Astrocyte of the cerebellum (primary cell): ENCODE measurements at places on chromosomes 7 and 10.

DNA sequence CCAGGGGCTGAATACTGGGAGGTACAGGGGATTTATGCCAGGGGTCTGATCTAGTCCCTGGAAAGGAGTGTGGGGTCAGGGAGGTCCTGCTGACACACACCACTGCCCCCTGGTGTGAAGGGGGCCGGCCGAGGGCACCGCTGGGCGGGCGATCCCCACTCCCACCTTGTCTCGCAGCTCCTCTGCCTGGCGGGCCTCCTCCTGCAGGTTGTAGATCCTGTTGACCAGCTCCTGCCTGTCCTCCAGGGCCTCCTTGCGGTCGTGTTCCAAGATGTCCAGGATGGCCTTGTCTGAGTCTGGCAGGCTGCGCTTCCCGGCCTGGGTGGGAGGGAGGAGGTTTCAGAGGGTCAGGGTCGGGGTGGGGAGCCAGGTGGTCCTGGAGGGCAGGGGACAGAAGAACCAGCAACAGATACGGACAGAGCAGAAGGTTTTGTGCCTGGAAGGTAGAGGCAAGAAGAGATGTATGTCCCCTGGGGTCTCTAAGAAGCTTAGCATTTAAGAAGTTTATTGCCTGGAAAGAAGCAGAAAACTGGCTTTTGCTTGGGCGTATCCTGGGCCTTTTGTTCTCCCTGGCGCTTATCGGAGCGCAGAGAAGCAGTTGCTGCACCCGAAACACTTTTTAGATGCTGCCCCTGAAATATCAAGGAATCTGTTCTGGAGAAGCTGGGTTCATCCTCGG lies 94.5 kb upstream of the GNA12 start:
- no peak for DNase-seq

- DNase-seq, result no peak
Observed at GRCh38 chr7:28744951-28745350, 213.2 kb downstream of the TRIL start.

- DNase-seq, result no peak
Observed at GRCh38 chr10:113267619-113268562, 285.0 kb upstream of the HABP2 start.

GRCh38 chr7:81638198-81638597 lies 131.6 kb downstream of the HGF start:
- no peak for DNase-seq

- DNase-seq, result peak; percentile 92
Observed at GRCh38 chr10:75971402-75972211, 540.2 kb downstream of the LRMDA start.

DNA sequence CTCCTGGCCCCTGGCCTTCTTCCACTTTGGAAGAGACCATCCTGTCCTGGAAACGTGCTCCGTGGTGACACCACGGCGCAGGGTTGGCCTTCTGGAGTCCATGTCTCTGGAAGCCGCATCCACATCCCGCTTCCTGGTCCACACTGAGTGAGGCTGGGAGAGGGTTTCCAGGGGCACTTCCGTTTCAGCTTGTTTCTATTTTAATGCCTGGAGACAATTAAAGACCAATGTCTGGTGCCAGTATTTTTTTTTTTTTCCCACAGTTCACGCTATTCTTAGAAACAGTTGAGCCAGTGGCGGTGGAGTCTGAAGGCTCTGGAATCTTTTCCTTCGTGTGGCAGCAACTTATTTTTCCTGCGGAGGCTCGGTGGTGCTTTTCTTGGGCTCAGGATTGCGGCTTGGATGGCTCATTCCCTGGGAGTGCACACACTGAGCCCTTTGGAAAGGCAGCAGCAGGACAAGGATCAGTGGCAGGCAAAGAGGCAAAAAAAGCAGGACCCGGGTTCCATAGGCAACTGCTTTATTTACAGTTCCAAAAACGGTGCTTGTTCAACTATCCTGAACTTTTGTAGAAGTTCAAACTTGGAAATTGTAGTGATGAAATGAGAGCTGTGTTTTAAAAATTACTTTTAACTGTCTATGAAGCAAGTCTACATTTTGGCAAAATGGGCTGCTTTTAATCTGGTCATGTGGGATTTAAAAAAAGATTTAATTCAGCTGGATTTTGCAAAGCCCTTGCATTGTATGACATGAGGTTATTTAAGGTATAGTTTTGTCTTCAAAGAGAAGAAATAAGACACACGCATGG lies 202.8 kb downstream of the BAMBI start:
- DNase-seq, result no peak

DNA sequence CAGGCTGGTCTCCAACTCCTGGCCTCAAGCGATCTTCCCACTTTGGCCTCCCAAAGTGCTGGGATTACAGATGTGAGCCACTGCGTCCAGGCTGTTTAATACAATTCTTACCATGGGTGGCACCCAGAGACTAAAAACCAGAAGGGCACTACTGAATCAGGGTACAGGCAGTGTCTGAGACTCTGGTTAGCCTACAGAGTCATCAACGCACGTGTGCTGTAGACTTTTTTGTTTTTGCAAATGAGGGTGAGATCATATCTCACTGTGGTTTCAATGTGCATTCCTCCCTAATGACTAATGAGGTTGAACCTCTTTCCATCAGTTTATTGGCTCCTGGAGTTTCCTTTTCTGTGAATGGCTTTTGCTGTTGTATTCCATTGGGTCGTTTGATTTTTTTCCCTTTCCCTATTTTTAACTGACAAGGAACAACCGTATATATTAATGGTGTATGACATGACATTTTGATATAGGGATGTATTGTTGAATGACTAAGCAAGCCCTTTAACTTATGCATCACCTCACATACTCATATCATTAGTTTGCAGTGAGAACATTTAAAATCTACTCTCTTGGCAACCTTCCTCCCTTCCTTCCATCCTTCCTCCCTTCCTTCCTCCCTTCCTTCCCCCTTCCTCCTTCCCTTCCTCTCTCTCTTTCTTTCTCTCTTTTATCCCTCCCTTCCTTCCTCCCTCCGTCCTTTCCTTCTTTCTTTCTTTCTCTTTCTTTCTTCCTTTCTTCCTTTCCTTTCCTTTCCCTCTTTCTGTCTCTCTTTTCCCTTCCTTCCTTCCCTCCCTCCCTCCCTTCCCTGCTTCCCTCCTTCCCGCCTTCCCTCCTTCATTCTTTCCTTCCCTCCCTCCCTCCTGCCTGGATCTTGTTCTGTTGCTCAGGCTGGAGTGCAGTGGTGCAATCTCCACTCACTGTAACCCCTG lies 9.3 kb upstream of the TMEM270 start:
- DNase-seq, result peak; percentile 94

- DNase-seq, result no peak
Observed at GRCh38 chr7:149823631-149824199, 14.5 kb upstream of the ZNF862 start.

DNA sequence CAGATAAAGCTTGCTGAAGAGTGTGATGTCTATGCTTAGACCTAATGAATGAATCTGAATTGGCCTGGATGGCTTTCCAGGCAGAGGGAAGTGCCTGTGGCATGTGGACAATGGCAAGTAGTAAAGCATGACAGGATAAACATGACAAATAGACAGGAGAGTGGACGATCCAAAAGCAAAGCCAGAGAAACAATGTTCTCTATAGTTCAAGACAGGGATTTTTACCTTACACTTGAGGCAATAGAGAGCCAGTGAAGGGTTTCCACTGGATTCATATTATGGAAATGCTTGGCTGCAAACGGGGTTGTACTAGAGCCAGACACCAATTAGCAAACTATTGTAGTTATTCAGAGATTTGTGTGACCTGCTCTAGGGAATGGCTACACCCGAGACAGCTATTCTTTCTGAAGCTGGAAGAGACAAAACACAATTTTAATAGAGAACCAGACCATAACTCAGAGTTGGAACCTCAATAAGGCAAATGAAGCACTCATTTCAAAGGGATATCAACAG lies 2.3 kb downstream of the AGMO start:
- DNase-seq, result no peak

- DNase-seq, result no peak
Observed at GRCh38 chr7:36082216-36082615, 70.8 kb upstream of the EEPD1 start.

DNA sequence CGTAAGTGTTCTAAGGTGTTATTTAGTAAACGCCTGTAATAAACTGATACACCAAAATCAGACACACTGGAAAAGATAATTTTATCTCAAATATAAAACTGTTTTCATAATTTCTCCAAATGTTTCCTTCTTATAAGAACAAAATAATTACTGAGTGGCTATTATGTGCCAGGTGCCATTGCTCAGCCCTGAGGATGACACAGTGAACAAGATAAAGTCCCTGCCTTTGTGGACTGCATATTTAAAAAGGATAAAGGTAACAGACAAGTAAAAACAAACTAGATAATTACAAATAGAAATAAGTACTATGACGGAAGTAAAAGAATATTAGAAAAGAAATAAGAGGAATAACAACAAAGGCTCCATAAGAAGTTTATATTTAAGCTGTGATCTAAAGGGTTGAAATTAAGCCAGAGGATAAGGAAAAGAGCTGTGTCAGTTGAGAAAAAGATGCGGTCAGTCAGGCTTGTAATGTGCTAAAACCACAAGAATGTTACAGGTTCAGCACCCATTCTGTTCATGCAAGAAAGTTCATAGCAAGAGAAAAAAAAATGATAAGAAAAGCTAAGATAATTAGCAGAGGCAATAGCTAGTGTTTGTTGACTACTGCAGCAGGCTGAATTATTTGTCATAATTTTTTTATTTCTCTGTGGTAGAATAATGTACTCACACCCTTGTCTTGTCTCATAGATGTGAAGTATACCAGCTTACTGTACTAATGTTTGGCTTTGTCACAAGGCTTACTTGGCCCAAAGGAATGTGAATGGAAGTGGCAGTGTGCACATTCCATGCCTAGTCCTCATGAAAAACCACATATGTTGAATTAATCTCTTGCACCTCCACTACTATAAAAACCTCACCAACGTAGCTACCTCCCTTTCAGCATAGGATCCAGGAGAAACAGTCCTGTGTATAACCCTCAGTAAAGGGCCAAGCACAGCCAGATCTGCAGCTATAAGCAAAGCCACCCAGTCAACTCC lies 75.1 kb downstream of the CRPPA start:
- DNase-seq, result peak; percentile 90

DNA sequence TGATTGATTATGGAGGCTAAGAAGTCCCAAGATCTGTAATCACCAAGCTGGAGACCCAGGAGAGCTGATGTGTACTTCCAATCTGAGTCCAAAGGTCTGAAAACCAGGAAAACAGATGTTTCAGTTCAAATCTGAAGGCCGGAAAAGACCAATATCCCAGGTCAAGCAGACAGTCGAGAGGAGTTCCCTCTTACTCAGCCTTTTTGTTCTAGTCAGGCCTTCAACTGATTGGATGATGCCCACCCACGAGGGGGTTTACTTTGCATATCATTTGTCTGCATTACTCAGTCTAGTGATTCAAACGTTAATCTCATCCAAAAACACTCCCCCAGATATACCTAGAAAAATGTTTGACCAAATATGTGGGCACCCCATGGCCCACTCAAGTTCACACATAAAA lies 7.4 kb upstream of the ARID5B start:
- DNase-seq, result no peak

DNA sequence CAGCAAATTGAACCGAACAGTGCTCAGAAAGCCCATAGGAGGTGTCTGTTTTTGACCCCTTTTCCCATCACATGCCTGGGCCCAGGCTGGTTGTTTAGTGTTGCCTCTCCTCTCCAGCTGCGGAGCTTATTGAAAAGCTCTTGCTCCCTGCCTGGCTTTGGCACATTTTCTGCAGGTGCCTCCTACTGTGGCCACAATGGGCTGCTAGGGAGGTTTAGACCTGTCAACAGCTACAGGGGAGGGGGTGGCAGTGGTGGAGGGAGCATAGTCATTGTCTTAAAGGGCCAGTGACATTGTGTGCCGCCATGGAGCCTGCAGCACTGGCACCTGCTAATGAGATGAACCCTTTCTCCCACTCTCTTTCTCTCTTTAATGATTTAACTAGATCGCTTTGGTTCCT lies 13.2 kb upstream of the ENO4 start:
- DNase-seq, result no peak

GRCh38 chr10:102603946-102604345 lies 40.3 kb upstream of the TRIM8 start:
- DNase-seq, result no peak

- DNase-seq, result no peak
Observed at GRCh38 chr7:45408409-45408737, 165.8 kb upstream of the ADCY1 start.

- no peak for DNase-seq
Observed at GRCh38 chr7:29045258-29046086, 87.3 kb upstream of the TRIL start.

- peak; percentile 9 for DNase-seq
Observed at GRCh38 chr10:57579926-57580325, 687.8 kb downstream of the IPMK start.

- DNase-seq, result no peak
Observed at GRCh38 chr7:28312948-28313347, 99.4 kb upstream of the CREB5 start.

DNA sequence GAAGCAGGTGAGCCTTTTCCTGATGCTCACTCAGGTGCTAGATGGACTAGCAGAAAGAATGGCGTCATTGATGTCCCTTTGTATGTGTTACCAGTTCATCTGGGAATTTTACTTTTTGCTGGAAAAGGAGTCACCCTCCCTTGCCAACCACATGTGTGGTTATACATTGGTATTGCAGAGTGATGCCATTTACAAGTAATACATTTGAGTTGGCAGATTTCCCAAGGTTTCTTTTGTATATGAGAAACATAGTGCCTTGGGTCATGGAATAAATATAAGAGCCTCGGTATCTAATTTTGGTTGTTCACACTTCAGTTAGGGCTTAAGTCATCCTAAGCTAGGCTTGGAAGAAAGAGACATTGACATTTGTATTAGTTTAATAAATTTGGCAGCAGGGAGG lies 10.4 kb upstream of the ATXN7L1 start:
- DNase-seq, result no peak

- no peak for DNase-seq
Observed at GRCh38 chr10:127402596-127403409, 146.3 kb upstream of the NPS start.

- peak; percentile 55 for DNase-seq
Observed at GRCh38 chr10:31618541-31619291, 299.7 kb downstream of the ZEB1 start.

DNA sequence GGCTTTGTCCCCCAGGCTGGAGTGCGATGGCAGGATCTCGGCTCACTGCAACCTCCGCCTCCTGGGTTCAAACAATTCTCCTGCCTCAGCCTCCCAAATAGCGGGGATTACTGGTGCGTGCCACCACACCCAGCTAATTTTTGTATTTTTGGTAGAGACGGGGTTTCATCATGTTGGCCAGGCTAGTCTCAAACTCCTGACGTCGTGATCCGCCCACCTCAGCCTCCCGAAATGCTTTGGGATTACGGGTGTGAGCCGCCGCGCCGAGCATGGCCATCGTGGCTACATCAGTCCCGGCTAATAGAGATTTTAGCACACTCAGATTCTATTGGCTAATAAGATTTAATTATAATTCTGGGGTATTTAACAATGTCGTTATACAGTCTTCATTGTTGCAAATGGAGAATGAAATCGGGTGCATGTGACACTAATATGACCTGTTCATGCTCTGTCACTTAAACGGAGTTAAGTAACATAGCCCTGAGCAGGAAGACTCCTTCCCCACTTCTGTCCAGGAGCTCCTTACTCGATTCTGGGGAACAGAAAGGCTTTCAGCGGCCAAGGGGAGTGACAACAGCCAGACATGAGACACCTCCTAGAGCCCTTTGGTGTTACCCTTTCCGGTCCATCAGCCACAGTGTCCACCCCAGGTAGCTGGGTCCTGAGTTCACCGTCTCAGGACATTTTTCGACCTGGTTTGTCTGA lies 40.9 kb upstream of the FAM20C start:
- no peak for DNase-seq

- DNase-seq, result no peak
Observed at GRCh38 chr7:41134300-41135255, 568.3 kb downstream of the INHBA start.
